Fibroblast of mammary gland (primary cell): ENCODE measurements at places on chromosomes 1 and 21.

DNA sequence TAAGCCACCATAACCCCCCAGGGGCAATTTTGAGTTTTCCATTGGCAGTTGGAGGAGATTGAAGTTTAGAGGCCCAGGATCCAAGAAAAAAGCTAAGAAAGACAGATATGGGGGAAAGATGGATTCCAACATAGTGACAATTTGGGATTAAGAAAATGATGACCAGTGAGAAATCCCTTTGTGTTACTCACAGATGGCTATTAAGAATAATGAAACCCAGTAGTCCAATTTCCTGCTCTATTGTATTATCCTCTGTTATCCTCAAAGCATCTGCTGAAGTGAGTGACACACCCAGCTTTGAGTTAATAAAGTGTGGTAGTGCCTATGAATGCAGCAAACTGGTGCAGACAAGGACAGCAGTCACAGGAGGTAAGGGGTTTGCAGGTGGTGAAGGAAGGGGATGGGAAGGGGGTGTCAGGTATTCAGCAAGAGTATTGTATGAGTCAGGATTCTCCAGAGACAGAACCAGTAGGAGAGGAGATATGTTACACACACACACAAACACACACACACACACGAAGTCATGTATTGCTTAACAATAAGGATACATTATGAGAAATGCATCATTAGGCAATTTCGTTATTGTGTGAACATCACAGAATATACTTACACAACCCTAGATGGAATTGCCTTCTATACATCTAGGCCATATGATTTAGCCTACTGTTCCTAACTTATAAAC lies 112.4 kb upstream of the VANGL1 start:
- peak; percentile 46 for DNase-seq

- no peak for DNase-seq
These were observed 5.4 kb downstream of the FOXO6 start for GRCh38 chr1:41366455-41367287.

- peak; percentile 25 for DNase-seq
These were observed 9.8 kb downstream of the C8A start for GRCh38 chr1:56864430-56864829.

- no peak for DNase-seq
These were observed 4.4 kb downstream of the JMJD4 start for GRCh38 chr1:227730630-227731151.

DNA sequence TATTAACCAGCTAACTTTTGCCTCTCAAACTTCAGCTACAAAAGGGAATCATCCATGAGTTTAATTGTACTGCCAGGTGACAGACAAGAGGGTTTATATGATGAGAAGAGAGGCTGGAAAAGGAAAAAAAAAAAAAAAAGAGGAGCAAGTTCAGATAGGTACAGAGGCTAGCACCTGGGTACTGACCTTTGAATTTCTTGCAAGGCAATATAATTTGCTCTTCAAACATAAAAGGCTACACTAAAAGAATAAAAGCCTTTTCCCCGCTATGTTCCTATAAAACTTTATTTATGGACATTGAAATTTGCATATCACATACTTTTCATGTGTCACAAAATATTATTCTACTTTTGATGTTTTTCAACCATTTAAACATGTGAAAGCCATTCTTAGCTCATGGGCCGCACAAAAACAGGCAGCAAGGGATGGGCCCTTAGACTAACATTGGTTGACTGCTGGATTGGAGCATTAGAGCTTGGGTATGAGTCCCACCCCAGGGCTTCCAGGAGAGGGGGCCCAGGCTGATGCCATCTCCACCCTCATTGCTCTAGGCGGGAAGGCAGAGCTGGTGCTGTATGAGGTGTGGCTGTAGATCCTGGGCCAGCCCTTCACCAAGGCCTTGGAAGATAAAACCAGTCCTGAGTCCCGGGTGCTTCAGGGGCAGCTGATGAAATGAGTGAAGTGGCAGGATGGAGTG lies 44.3 kb downstream of the ATP1B1 start:
- no peak for DNase-seq

- DNase-seq, result no peak
These were observed 46.9 kb downstream of the CD34 start for GRCh38 chr1:207863893-207864535.

DNA sequence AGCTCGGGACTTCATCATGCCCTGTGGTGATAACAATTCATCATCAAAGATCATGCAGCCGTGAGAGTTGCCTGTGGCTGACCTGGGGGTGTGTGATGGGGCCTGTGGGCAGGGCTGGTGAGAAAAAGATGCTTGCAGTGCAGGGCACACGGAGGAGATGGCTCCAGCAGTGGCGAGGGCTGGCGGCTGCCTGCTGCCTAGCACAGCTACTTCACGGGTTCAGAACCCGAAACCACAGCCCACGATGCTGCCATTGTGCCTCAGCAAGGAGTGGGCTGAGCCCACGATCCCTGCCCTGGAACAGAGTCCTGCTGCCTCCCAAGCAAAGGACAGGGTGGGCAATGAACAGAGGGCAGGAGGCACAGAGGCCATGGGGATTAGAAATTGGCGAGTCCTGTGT lies 631 bp upstream of the KRTAP10-9 start:
- DNase-seq, result no peak

- peak; percentile 52 for DNase-seq
These were observed 1.5 kb upstream of the BATF3 start for GRCh38 chr1:212700892-212701819.

DNA sequence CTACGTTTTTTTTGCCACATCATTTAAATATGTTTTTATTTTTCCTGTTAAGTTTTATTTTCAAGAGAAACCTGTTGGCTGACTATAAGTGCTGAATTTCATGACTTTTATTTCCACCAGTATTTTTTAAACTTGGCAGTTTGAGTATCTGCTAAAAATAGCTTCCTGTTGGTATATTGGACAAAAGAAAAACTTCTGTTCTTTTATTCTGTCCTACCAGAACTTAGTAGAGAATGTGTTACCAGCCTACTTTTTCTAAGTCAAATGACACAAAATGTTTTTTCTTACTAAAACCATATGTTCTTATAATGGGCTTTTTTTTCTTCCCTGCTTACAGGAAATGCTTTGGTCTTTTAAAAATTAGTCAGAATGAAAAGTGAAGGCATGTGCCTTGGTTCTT lies 7.6 kb downstream of the DR1 start:
- peak; percentile 56 for DNase-seq

GRCh38 chr1:167325151-167325550 lies 104.5 kb downstream of the POU2F1 start:
- DNase-seq, result no peak

- DNase-seq, result peak; percentile 39
These were observed 2.7 kb downstream of the KHDC4 start for GRCh38 chr1:155931332-155932038.

DNA sequence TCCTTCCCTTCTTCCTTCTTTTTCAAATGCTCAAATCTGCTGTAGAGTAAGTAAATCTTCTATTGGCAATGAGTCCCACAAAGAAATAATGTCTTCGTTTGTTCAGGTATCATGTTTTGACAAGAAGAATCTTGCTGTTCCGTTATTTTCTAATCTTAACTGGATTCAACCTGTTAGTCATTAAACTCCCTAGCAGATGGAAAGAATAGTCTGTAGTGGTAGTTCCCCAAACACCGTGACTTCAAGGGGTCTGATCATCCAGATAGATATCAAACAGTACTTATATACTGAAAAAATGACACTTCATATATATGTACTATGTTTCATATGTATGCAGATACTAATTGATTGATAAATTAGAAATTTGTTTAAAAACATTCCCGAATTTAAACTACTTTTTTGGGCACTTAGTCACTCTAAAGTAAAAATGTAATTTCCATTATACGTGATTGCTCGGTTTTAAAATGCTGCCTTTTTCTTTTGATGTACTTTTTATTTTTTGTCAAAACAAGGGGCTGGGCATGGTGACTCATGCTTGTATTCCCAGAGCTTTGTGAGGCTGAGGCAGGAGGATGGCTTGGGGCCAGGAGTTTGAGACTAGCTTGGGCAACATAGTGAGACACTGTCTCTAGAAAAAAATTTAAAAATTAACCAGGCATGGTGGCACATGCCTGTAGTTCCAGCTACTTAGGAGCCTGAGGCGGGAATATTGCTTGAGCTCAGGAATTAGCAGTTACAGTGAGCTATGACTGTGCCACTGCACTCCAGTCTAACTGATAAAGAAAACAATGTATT lies 335.7 kb upstream of the SNX7 start:
- peak; percentile 93 for DNase-seq

GRCh38 chr1:57788313-57788712 lies 364.5 kb upstream of the DAB1 start:
- no peak for DNase-seq

GRCh38 chr1:30213936-30214335 lies 509.4 kb downstream of the MATN1 start:
- DNase-seq, result no peak
